T47D (cell line): ENCODE measurements at places on chromosomes 12 and 14.

GRCh38 chr14:100402631-100403030, 79.5 kb downstream of the SLC25A47 start:
- no peak for DNase-seq

- DNase-seq = no peak
These were observed 33.7 kb downstream of the SLC24A4 start for GRCh38 chr14:92356677-92357076.

DNA sequence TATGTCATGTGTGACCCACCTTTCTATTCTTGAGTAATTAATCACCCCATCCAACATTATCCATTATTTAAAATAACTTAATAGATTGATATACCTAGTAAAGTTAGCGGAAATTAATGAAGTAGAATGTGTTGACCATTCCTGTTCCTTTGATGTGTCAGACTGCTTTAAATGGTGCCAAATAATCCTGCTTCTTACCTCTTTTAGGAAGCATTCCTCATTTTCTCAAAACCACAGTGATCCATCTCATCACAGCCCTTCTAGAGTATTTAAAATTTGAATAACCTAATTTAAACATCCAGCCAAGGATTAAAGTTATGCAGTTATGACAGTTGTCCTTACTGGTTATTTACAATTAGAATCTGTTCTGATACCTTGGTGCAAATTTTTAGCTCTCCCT, 6.9 kb downstream of the MGAT4C start:
- no peak for DNase-seq

- DNase-seq = no peak
These were observed 77.6 kb downstream of the SCAF11 start for GRCh38 chr12:45912774-45913173.

GRCh38 chr12:6722863-6723262, 983 bp upstream of the COPS7A start:
- no peak for DNase-seq

GRCh38 chr12:51339750-51340149, 6.7 kb downstream of the CELA1 start:
- no peak for DNase-seq

GRCh38 chr12:2851931-2852330, 4.9 kb downstream of the TEX52 start:
- DNase-seq = no peak

- no peak for DNase-seq
These were observed 30.4 kb downstream of the XRCC3 start for GRCh38 chr14:103684871-103685270.

- DNase-seq = no peak
These were observed 146.6 kb downstream of the EXOC5 start for GRCh38 chr14:57122129-57122528.

GRCh38 chr14:60482743-60483142, 3.1 kb downstream of the C14orf39 start:
- DNase-seq = no peak

DNA sequence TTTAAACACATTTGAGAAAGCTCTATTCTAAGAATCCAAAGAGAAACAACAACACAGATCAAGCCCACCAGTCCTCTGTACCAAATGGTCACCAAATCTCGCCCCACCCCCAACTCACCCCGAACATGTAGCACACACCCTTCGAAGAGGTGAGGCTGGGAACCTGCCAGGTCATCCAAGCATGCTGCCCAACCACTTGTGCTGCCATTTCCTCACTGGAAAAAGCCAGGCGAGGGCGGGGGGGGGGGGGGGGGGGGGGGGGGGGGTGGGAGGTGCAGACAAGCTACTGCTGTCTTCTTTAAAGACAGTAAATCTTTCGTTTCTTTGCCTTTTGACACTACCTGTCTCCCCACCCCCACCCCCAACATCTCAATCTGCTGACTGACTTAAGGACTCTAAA, 59.9 kb downstream of the SETD3 start:
- peak; percentile 33 for DNase-seq

GRCh38 chr12:51687177-51687576, 96.1 kb downstream of the SCN8A start:
- DNase-seq = no peak

- no peak for DNase-seq
These were observed 28.9 kb upstream of the LTA4H start for GRCh38 chr12:96064271-96064670.

DNA sequence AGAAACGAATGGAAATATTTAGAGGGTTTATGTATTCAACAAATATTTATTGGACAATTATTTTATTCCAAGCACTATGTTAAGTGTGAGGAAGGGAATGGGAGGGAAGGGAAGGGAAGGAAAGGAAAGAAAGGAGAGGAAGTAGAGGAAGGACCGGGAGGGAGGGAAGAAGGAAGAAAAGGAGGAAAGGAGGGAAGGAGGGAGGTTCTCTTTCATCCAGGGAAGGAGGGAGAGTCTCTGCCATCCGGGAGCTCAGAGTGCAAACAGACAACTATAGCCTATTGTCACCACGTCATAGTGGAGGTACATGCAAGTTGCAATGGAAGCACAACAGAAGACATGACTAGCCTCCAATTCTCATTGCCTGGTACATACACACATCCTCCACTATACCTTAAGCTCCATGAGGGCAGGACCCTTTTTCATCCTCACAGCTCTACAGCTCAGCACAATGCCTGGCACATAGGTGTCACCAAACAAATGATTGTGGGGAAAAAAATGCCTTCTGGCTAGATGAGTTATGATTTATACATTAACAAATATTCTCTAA, 48.1 kb downstream of the DAD1 start:
- no peak for DNase-seq

- DNase-seq = no peak
These were observed 126.3 kb downstream of the ESRRB start for GRCh38 chr14:76502219-76502618.

DNA sequence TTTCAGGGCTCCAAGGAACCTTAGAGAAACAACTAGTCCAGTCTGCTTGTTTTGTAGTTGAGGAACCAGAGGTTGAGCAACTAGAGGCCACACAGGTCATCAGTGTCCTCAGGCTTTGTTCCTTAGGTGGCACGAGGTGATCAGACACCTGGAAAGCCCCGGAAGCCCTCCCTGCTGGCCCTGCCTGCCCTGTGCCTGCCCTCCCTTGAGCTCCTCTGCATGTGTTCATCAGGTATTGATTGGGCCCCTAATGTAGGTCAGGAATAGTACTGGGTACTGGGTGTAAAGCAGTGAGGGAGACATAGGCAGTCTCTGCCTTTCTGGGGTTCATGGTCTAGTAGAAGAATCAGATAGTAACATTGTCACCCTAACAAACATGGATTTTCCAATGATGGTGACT, 114.3 kb downstream of the TSPAN9 start:
- DNase-seq = no peak

DNA sequence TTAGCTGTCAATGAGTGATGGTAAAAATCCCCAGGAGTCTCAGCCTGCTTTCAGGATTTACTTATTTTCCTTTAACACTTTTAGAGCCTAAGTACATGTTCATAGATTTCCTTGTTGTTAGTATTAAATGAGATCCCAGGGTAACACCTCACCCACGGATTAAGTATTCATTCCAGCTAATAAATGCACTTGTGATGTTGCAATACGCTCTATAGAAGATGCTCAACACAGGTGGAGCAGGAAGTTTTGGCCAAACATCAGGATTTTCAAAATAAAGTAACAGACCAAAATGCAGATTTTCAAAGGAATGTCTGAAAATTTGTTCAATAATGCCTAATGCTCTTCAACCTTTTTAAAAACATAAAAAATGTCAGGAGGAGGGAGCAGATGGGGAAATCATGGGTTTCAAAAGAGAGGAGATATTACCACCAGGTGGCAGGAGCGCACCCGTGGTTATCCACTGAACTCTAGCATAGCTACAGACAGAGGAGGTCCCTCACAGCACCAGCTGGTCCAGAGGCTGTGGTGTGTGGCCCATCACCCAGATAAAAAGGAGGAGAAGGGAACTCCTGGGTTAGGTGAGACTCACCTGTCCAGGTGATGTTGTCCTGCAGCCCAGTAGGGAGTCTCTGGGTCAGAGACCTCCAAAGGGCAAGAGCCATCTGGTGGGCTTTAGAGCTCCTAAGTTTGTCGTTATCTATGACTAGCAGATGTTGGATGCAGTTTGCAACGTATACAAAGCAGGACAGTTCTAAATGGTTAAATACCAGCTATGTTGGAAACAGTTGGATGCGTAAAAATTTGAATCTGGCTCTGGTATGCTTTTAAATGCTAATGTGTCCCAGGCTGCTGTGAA, 1158.4 kb upstream of the TMEM132C start:
- DNase-seq = peak; percentile 71
